ENCODE measurements at places on chromosomes 16 and 17. TPM values are rescaled to one million over a fixed set of nuclear protein-coding genes. Genes with fewer than 3 reads are reported as not detected.

GRCh38 chr16:1534021-1535020 lies 855 bp downstream of the TMEM204 start:
- DNase-seq, result peak; percentile 48

DNA sequence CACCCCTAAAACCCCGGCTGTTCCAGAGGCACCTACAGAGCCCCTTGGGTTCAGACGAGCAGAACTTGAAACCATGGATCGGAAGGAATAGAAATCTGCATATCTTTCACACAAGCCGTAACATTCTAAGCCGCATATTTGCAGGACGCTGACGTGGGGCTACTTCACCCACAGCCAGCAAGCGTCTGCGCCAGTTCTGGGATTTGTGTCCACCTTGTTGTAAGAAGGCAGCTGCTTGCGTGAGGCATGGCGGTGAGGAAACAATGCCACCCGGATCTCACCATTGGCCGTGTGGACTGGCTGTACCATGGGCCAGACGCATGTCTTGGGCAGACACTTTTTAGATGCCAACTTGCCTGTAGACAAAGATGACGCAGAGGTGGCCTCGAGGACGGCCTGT lies 34.5 kb downstream of the TNFRSF13B start:
- no peak for DNase-seq

- no peak for DNase-seq
These were observed 14.5 kb downstream of the BAIAP2 start for GRCh38 chr17:81049372-81049911.

- peak; percentile 11 for DNase-seq
These were observed 307.2 kb downstream of the ABCC12 start for GRCh38 chr16:47848421-47849109.

GRCh38 chr17:15456972-15457722 lies 10.3 kb downstream of the CDRT4 start:
- DNase-seq, result peak; percentile 96

- no peak for DNase-seq
These were observed 48.1 kb downstream of the MYO18A start for GRCh38 chr17:29131814-29132682.

DNA sequence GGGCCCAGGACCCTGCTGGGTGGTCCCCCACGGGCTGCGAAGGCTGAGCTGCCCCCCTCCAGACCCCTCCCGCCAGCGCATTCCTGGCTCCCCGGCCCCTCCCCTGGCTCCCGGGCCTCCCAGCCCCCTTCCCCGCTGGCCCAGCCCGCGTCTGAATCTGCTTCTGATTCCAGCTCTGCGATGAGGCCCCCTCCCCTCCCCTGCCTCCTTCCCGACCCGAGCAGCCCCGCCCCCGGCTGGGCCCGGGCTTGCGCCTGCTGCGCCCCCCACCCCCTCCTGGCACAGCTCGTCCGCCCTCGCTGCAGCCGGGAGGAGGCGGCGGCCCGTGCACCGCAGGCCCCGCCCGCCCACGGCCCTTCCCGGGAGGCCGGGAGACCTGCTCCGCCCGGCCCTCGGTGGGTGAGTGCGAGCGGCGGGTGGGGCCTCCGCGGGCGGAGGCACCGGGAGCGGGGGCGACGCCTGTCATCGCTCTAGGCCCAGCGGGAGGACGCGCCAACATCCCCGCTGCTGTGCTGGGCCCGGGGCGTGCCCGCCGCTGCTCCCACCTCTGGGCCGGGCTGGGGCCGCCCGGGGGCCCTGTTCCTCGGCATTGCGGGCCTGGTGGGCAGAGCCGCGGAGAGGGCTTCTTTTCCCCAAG lies at the start of gene NTN3:
NTN3 (plus strand) TSS at position 282 of the 637 bp plus-strand sequence. CDS start 405 bp downstream, outside the sequence.
- peak; percentile 76 for DNase-seq

- DNase-seq, result no peak
These were observed 475.3 kb upstream of the ZFHX3 start for GRCh38 chr16:73523209-73523608.

GRCh38 chr16:11004973-11005610 lies 60.7 kb downstream of the CLEC16A start:
- DNase-seq, result no peak

GRCh38 chr16:87464691-87465300 lies 28.0 kb downstream of the ZCCHC14 start:
- DNase-seq, result peak; percentile 50

- peak; percentile 67 for DNase-seq
These were observed 343.0 kb upstream of the DYNLRB2 start for GRCh38 chr16:80197741-80198201.

DNA sequence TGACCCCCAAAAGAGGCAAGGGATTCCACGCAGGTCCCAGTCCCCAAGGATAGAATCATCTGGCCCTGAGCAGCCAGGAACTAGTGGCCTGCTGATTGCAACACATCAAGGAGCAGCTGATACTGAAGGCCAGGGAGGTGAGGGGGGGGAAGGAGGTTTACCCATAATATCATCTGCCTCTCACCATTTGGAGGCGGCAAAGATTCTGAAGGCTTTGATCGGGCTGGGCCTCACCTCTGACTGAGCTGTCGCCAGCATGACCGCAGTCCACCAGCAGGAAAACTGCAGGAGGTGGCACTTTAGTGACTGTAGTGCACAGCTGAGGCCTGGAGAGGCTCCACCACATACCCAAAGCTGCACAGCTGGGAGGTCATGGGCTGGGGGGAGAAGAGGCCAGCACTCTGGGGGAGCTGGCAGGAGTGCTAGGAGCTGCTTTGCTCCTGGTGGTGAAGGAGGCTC lies 20.5 kb upstream of the ITGA3 start:
- no peak for DNase-seq

- no peak for DNase-seq
These were observed 27.7 kb upstream of the RBFOX1 start for GRCh38 chr16:7304958-7305357.

- no peak for DNase-seq
These were observed 22.5 kb downstream of the AKAP10 start for GRCh38 chr17:19955099-19955498.

- no peak for DNase-seq
These were observed 5.5 kb upstream of the PRKCB start for GRCh38 chr16:23830276-23830675.

DNA sequence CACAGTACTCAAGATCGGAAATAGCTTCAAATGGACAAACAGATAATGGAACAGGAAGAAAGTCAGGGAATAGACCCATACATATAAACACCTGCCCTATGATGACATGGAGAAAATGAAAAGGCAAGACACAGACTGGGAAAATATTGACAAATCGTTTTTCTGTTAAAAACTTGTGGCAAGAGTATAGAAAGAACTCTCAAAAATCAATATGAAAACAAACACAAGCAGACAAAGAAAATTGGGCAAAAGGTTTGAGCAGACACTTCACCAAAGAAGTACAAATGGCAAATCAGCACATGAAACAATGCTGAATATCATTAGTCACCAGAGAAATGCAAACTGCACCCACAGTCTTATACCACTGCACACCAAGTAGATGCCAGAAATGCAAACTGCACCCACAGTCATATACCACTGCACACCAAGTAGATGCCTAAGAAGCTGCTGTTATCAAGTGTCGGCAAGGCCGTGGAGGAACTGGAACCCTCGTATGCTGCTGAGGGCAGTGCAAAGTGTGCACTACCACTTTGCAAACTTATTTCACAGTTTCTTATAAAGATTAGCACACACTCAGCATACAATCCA lies 123.5 kb upstream of the CHMP6 start:
- no peak for DNase-seq

GRCh38 chr16:87447323-87447722 lies 45.5 kb downstream of the ZCCHC14 start:
- DNase-seq, result no peak

Gene VTN
- total RNA-seq, result 0.20 TPM

Gene CES3
- not detected for total RNA-seq

Gene GRAP
- total RNA-seq, result 2.2 TPM

Gene BTBD17
- not detected for total RNA-seq

Gene ITGAD
- 0.10 TPM for total RNA-seq

Gene C16orf92
- total RNA-seq, result not detected

Gene POLG2
- total RNA-seq, result 15.4 TPM

Gene CDH5
- 28.5 TPM for total RNA-seq

Gene HLF
- 10.3 TPM for total RNA-seq

Gene ZSCAN10
- total RNA-seq, result not detected

Gene ODF4
- total RNA-seq, result not detected

Gene CD300LG
- 2.5 TPM for total RNA-seq

Gene DNAI2
- not detected for total RNA-seq

Gene SULT1A2
- 0.39 TPM for total RNA-seq
